Activated gamma-delta T cell (primary cell): ENCODE measurements at places on chromosomes 1 and 21.

DNA sequence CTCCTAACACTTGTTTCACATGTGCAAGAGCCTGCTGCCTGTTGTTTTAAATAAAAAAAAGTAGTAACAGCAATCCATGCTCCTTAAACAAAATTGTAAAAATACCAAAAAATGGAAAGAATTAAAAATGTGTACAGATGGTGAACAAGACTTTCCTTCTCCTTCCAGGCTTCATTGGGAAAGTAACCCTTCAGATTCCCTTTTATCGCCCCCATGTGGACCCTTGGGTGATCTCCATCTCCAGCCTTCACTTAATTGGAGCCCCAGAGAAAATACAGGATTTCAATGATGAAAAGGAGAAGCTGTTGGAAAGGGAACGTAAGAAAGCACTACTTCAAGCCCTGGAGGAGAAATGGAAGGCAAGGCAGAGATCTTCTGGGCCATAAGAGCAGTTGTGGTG is 14.2 kb downstream of the VPS13D start:
- no peak for DNase-seq

DNA sequence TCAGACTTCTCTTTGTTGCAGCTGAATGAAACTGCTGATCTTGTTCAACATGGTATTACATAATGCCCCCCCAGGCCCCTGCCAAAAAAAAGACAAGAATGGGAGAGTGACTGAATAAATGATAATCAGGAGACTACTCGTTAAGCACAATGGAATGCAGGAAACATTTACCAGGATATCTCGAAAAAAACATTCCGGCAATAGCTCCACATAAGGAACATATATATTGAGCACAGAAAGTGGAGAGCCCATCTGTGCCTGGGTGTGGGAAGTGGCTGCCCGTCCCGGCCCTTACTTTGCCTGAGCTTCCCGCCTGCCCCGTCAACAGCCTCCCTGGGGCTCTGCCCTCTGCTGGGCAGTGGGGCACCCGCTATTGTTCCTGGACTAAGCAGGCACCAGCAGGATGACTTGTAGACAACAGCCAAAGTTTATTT is 13.3 kb downstream of the TRIM11 start:
- no peak for DNase-seq

- no peak for DNase-seq
Measured at GRCh38 chr1:180287988-180288705, 58.1 kb downstream of the LHX4 start.

DNA sequence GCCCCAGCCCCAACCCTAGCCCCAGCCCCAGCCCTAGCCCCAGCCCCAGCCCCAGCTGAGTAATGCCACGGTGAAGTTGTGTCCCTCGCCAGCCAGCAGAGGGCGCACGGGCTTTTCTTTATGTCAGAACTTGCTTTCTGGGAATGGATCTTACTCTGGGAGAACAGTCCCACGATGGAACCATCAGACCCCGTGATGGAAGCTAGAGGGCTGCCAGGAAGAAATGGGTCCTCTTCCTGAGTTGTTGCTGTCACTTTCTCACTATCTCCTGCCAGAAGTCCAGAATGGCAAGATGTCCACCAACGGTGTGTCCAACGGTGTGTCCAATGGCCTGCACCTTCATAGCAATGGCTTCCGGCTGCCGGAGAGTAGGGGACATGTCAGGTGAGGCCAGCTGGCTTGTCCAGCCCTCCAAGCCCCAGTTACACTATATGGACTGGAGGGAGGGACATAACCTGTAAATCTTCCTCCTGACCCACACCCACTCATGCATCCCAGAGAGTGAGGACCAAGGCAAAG is 25.1 kb upstream of the TMEM222 start:
- DNase-seq: peak; percentile 19

- DNase-seq: no peak
Measured at GRCh38 chr1:22075718-22076117, 23.2 kb downstream of the CDC42 start.

- no peak for DNase-seq
Measured at GRCh38 chr1:39675220-39675619, 3.3 kb upstream of the NT5C1A start.

GRCh38 chr1:101128846-101129245 is 103.3 kb upstream of the DPH5 start:
- DNase-seq: no peak

GRCh38 chr1:199936441-199936840 is 91.1 kb upstream of the NR5A2 start:
- DNase-seq: no peak

DNA sequence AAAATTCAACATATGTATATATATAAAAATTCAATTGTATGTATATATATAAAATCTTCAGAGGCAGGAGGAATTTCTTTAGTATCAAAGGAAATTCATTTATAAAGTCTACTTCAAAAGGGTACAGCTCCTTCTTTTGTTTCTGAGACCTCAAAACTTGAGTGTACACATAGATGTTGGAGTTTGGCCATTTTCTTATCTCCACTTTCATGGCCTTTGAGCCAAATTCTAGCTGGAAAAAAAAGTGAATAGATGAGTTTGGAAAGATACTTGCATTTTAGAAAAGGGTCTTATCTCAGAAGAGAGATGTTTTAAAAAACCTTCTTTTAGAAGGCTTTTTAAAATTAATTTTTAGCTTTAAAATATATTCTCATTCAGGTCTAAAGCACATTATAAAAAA is 103.2 kb downstream of the ATF6 start:
- no peak for DNase-seq

DNA sequence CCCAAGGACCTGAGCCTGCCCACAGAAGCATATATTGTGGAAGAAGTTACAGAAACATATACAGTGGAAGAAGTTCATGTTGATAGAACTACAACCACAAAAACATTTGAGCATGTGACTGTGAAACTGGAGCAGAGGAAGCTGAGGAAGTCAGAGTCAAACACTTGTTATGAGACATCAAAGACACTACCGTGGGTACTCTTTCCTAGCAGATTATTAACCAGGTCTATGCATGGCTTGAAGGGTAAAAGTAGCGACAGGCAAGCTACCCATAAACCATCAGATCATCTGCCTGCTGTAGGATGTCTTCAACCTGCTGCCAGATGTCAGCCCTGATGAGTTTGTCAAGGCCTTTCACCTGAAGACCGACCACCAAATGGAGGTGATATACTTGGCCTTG is 35.8 kb downstream of the IVNS1ABP start:
- no peak for DNase-seq

- no peak for DNase-seq
Measured at GRCh38 chr1:221979444-221980032, 237.6 kb upstream of the DUSP10 start.

GRCh38 chr1:212152308-212152693 is 116.8 kb downstream of the DTL start:
- no peak for DNase-seq

DNA sequence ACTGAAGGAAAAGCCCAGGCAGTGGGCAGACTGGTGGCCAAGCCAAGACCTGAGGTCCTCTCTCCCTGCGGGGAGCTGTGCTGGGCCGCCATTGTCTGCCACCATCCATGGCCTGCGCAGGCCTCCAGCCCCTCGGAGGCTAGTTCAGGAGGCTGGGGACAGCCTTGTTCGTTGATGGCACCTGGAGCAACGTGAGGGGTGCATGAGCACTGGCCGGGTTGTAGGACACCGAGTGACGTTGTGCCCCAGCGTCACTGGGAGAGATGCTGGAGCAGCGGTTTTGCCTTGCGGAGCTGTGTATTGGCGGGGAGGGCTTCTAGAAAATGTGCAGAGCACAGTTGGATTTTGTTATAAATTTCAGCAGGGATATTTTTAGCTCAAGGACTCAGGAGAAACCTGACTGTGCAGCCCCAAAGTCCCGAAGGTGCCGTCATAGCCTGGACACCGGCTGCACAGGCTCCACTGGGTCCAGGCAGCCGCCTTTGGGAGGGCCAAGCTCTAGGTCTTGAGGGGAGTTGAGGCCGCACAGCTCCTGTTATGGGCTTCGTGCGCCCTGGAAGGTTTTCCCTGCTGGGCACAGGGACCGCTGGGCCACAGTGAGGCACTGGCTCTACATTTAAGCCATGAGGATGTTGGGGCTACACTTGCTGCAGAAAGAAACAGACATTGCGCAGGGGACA is 48.2 kb upstream of the ADARB1 start:
- DNase-seq: no peak

DNA sequence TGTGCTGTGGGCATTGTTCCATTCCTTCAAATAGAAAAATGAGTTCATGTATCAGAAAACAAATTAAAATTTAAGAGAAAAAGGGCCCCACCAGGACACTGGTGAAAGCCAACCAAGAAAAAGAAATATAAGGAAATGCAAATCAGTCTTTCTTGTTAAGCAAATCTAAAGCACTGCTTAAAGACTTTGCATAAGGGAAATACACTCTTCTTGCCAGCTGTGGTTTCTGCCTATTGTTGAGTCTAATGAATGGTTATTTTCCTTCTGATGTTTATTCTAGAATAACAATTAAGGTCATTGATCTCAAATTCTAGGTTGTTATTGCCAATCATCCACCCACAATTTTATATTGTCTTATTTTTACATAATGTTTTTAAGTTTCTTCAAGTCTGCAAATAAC is 158.6 kb upstream of the SNX7 start:
- no peak for DNase-seq

GRCh38 chr21:29168891-29169315 is 38.5 kb downstream of the MAP3K7CL start:
- no peak for DNase-seq

- peak; percentile 61 for DNase-seq
Measured at GRCh38 chr1:42682739-42683531, 717 bp downstream of the YBX1 start.

DNA sequence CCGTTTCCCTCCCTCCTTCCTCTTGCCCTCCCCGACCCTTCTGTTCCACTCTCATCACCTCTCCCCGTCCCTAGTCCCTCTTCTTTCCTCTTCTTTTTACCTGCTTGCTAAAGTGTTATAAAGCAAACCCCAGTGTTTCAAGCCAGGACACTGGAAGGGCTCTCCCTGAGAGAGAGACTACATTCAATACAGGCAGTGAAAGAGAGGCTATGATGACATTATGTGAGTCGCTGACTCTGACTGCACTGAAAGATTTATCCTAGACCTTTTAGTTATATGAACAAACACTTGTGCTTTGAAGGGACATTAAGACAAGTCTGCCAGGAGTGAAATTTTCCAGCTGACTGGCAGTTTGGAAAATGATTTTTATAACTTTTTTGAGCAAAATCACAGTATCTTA is 155.7 kb downstream of the S1PR1 start:
- DNase-seq: no peak

- no peak for DNase-seq
Measured at GRCh38 chr1:46489169-46489637, 433 bp upstream of the DMBX1 start.

- DNase-seq: no peak
Measured at GRCh38 chr21:43684424-43684823, 25.1 kb downstream of the RRP1B start.

DNA sequence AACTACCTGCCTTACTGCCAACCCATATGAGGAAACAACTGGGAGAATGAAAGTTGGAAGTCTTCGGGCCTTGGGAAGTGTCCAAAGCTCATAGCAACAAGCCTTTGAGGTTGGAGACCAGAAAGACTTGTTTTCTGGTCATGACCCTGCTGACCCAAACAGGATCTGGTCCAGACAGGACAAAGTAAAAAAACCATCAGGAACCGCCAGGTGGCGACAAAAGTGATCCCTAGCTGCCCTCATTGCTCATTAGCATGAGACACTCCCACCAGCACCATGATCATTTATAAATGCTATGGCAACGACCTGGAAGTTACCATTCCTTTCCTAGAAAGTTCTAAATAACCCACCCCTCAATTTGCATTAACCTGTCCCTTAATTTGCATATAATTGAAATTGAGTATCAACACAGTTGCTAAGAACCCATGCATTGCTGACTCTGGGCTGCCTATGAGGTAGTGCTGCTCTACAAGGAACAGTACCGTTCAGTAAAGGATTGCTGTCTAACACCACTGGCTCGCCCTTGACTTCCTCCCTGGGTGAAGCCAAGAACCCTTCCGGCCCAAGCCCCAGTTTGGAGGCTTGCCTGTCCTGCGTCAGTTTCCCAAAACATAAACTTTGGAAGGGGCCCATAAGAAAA is 89.0 kb downstream of the URB2 start:
- DNase-seq: no peak

DNA sequence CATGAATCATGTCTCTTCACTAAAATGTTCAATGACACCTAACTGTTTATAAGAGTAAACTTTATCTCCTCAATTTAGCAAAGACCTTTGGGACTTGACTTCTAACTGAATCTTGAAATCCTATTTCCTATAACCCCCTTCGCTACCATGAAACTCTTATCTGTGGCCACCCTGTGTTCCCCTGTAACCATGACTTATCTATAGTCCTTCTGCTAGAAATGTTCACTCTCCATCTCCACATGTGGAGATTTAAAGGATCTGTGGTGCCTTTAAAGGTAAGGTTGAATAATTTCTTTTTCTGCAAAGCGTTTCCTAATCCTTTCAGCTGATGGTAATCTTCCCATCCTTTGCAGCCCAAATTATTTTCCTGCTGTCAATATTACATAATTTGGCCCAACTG is 436.3 kb upstream of the RUNX1 start:
- no peak for DNase-seq

DNA sequence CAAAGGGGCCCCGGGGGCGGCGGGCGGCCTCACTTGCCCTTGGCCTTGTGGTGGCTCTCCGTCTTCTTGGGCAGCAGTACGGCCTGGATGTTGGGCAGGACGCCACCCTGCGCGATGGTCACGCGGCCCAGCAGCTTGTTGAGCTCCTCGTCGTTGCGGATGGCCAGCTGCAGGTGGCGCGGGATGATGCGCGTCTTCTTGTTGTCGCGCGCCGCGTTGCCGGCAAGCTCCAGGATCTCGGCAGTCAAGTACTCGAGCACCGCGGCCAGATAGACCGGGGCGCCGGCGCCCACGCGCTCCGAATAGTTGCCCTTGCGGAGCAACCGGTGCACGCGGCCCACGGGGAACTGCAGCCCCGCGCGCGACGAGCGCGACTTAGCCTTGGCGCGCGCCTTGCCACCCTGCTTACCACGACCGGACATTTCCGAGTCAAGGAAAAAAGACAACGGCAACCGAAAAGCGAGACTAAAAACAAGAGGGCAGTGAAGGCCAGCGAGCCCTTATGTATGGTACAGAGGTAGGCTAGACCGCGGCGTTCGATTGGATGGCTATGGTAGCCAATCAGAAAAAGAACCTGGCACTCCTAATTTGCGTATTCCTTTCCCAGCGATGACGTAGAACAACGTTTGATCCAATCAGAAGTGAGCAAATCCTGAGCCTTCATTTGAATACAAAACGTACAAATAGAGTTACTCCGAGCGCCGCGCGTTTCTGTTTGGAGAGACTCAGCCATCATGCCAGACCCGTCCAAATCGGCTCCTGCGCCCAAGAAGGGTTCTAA is 29.6 kb upstream of the RNF187 start:
- DNase-seq: peak; percentile 65

DNA sequence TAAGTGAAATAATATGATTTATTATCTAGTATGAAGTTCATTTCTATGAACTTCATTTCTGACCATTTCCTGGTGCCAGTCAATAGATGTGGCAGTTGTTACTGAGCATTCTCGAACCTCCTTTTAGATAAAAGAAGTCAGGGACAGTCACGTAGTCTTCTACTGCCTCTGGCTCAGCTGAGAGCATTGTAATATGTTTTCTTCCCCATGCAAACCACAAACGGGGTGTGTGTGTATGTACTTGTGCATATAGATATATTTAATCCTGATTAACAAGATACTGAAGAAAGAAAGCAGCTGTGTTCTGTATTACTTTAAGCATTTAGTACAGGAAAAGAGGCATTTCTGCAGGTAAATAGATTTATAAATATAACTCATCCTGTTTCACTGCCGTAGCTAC is 21.6 kb downstream of the ZNF684 start:
- DNase-seq: no peak

- no peak for DNase-seq
Measured at GRCh38 chr1:76763738-76764137, 103.5 kb upstream of the ST6GALNAC5 start.
